ENCODE measurements at places on chromosomes 16 and 17.
A peak's percentile ranks its signal among the peaks of the same experiment; 100 is the strongest.

DNA sequence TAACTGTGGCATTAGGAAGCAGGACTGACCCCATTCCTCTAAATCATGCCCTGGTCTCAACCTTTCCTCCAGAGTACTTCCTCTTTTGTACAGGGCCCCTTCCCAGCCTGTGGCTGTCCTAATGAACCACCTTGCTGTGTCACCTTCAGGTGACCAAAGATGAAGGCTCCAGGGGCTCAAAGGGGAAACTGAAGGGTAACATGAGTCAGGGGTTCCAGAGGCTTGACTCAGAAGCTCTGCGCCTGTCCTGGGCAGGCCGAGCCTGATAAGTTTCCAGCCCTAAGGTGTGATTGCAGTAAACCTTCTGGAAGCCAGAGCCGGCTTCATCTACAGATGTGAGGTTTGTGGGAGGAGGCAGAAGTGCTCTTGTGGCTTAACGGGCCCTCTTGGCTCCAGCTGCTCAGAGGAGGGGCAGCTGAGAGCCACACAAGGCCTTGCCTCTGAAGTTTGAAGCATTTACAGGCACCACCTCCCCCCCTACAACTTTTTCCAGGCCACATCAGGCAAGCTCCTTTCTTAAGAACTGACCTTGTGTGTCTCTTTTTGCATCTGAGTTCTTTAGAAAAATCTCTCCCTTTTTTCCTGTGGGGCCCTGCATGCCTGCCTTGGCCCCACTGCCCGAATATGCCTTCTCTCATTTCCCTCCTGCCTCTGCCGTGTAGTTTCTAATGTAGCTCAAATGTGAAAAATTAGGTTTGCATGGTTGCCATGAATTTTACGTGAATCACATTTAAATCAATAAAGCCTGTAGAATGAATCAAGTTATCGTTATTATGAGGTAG lies 149.9 kb downstream of the CLEC16A start:
- no peak for DNase-seq

DNA sequence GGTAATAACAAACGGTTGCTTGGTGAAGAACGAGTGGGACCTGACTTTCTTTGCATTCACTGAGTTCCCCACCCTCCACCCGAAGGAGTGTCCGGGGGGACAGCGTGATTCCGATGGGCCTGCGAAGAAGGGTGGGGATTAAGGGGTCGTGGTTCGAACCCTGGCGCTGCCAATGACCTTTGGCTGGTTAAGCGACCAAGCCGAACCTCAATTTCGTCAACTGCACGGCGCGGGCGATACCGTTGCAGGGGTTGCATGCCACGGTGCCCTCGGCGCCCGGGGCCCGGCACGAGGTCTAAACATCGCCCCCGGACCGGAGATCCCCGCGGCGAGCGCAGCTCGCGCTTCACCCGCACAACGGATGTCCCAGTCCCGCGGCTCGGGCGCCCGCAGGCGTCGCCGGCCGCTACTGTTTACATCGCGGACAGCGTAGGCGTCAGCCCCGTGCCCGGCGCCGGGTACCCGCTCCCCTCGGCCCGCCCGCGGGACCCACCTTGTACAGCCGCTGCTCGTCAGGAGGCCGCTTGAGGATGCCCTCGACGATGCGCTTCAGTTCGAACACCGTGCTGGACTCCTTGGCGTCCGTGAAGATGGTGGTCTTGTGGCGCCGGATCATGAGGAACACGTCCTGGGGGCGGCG lies 460 bp downstream of the ELOB start:
- no peak for DNase-seq

GRCh38 chr17:17681744-17682292 lies 560 bp downstream of the RAI1 start:
- peak; percentile 27 for DNase-seq

DNA sequence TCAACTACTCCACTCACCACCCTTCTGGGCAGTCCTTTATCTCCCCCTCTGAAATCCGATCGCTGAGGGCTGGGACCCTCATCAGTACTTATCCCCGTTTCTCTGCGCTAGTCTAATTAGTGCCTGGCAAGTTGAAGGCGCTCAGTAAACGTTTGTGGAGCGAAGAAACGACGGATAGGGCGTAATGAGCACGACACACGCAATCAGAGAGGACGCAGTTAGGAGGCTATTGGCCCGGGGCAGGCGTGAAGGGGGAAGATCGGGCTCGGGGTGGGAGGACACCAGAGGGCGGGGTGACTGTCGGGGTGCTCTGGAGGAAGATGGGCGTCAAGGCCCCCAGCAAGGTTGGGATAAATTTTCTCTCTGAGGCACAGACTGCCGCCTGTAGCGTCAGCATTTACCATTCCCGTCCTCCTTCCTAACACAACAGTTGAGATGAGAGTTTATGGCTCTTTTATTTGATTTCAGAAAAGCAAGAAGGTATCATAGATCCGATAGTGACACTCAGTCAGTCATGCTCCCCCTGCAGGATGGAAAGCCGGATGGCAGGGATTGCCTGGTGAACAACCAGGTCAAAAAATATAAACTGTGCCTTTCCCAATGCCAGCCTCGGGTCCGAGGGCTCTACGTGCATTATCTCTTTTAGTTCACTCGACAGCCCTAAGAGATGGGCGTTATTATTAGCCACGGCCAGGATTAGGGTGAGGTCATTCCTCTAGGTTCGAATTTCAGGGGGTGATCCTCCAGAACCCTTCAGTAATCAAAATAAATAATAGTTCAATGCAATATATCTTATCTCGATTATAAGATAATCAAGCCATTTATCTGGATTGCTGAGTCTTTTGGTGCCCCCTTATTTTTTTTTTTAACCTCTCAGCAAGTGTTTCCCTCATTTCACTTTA lies 9.5 kb upstream of the ARL4D start:
- DNase-seq, result peak; percentile 83

GRCh38 chr17:38690386-38690785 lies 14.7 kb upstream of the MLLT6 start:
- DNase-seq, result no peak

- peak; percentile 1 for DNase-seq
Observed at GRCh38 chr17:33927732-33928133, 327.4 kb upstream of the CCL2 start.

- DNase-seq, result no peak
Observed at GRCh38 chr16:84501077-84501735, 3.3 kb downstream of the MEAK7 start.

DNA sequence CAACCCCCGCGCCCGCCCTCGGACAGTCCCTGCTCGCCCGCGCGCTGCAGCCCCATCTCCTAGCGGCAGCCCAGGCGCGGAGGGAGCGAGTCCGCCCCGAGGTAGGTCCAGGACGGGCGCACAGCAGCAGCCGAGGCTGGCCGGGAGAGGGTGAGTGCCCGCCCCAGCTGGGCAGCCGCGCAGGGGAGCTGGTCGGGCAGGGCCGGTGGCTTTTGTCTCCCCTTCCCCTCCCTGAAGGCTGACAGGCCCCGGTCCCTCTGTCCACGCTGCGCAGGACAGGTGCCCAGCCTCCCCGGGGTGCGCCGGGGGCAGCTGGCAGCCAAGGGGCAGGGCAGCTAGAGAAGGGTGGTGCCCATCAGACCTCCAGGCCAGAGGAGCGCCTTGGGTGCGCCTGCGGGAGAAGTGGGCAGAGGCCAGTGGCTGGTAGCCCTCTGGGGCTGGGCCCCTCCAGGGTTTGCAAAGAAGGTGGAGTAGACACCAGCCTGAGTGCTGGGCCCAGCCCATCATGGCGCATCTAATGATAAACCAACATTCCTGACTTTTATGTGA lies 278 bp downstream of the ITGB4 start:
- DNase-seq, result no peak

DNA sequence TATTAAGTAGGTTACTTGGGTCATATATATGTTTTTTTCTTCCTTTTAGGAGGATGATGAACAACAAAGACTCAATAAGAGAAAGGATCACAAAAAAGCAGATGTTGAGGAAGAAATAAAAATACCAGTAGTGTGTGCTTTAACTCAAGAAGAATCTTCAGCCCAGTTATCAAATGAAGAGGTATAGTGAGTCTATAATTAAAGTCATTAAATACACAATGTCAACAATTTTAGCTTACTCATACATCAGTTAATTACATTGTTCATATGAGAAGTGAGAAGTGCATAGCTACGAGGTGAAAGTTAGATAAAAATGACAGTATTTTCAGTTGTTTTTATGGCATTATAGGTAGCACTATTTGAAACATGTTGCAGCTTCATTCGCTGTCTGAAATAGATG lies 65.2 kb downstream of the NUP88 start:
- DNase-seq, result no peak

GRCh38 chr17:47219621-47220475 lies 10.7 kb downstream of the MYL4 start:
- DNase-seq, result no peak

- DNase-seq, result peak; percentile 78
Observed at GRCh38 chr17:1908699-1909309, 79.0 kb downstream of the RPA1 start.

DNA sequence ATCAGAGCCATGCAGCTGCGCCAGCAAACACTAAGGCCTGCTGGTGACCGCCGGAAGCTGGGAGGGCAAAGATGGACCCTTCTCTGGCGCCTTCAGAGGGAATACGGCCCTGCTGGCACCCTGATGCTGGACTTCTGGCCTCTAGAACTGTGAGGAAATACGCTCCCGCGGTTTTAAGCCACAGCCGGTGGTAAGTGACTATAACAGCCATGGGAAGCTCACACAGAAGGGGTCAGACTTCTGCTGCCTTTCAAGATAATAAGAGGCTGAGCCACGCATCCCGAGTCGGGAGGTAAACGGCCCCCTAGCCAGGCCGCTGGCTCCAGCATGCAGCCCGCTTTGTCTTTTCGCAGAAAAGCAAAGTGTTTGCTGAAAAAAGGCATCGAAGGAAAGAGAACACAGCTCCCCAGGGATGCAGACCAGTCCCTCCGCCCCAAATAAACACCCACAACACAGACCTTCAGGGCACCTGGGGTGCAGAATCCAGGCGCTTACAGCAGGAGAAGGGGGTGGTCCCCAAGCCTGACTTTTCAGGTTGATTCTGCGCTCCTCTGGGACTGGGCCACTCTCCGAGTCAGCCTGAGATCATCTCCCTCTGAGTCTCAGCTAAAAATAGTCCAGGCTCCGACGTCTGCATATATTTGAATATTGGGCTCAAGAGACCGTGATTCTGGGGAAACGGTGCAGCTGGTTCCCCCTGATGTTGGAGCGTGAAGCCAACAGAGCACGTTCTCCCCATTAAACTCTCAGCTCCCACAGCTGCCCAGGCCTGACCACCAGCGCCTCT lies 89.7 kb downstream of the MGAT5B start:
- peak; percentile 23 for DNase-seq

DNA sequence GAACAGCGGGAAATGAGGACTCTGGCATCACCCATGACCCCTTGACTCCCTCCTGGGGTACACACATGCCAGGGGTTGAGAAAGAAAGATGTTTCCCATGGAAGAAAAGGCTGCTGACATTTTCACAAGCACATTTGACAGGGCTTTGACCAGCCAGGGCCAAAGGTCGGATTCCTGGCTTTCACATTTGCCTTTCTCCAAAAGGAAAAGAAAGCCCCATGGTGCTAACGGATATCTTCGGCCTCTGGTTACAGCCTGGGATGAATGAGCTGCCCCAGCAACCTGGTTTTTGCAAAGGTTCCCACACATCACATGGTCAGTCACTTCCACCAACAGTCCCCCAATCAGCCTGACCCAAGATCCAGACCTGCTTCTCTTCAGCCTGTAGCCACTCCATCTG lies 478.2 kb upstream of the CDH11 start:
- no peak for DNase-seq

GRCh38 chr17:72996791-72997190 lies 95.7 kb downstream of the SLC39A11 start:
- DNase-seq, result no peak

DNA sequence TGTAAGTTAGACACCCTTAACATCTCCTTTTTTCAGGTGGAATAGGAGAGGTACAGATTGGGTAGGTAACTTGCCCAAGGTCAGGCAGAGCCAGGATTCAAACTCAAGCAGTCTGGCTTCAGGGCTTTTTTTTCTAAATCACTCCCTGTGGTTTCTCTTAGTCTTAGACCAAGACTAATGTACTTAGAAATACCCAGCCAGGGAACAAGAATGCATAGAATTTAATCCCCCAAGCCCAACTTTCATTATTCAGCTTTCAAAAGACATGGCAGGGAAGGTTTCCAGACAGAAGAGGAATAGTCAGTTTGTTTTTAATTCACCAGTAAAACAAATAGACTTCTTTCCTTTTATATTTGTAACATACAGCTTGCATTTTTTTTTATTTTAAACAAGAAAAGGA lies 305.2 kb upstream of the RBFOX1 start:
- DNase-seq, result no peak

DNA sequence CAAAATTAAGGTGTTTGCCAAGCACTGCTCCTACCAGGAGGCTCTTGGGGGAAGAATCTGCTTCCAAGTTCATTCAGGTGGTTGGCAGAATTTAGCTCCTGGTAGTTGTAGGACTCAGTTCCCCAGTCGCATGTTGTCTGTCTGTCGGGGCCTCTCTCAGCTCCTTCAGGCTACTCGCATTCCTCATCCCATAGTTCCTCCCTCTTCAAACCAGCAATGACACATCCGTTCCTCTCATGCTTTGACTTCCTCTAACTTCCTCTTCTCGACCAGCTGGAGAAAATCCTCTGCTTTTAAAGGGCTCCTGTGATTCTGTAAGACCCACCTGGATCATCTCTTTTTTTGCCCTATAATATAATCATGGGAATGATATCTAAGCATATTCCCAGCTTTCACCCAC lies 108.1 kb downstream of the PMP22 start:
- peak; percentile 69 for DNase-seq

- peak; percentile 96 for DNase-seq
Observed at GRCh38 chr16:27286451-27286850, 17.9 kb upstream of the NSMCE1 start.

DNA sequence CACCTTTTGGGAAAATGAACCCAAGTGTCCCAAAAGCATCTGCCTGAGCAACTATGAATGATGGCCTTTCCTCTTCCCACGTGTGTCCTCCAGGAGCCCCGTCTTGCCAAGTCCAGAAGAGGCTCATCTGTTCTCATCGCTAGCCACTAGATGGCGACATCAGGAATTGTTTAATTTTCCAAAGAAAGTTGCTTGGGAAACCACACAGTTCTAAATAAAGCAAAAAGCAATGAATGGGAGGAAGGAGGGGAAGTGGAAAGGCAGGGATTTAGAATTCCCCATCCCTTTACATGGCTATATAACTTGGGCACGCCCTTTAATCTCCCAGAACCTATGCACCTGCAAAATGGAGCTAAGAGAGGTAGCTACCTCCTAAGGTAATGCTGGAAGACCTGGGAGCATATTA lies 9.0 kb upstream of the CDH5 start:
- peak; percentile 83 for DNase-seq

- no peak for DNase-seq
Observed at GRCh38 chr16:23248261-23249194, 53.6 kb upstream of the SCNN1B start.

DNA sequence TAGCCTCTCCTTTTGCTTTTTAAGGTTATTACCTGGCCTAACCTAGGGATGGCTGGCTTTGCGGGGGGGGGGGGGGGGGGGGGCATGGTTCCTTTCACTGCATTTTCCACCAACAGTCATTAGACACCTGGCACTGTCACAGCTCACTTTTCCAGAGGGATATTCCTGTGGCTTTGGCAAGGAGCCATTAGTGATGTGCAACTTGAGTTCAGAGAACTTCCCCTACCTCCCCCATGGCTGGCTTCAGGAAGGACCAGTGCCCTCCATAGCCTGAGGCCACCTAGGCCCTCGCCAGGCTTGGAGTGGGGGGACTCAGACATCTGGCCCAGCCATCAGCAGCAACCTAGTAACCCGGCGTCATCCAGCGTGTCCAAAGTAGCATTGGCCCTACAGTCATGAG lies 234.6 kb downstream of the CPPED1 start:
- DNase-seq, result no peak
